Stimulated activated CD8-positive, alpha-beta memory T cell treated with anti-CD3 and anti-CD28 coated beads, Interleukin-15, amount 100 ng/mL, for 48 hours (primary cell): ENCODE measurements at places on chromosomes 2 and 18.

- no peak for DNase-seq
Measured at GRCh38 chr18:65175681-65176080, 575.1 kb upstream of the CDH7 start.

DNA sequence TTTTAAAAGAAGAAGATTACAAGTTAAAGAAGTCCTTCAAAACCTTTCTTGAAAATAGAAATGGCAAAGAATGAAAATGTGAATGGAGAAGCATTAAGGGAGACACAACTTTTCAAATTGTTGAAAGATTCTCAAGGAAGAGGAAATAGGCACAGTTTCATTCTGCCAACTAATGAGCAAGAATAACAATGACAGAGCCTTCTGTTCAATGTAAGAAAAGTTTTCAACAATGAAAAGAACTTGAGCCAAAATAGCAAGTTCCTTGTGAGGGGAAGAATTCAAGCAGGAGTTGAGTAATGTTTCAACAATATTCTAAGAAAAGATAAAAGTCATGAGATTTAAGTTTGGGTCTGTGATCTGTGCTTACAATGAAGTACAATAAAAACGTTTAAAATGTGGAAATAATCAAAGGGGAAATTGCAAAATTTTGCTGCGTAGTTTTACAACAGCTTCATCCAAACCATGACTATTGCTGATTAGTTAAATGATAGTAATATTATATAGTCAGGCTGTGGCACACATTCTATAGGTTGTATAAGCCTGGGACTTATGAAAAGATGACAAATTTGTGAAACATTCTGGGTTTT lies 122.6 kb downstream of the METTL4 start:
- DNase-seq: no peak

- DNase-seq: no peak
Measured at GRCh38 chr2:191783416-191783815, 63.5 kb downstream of the CAVIN2 start.

DNA sequence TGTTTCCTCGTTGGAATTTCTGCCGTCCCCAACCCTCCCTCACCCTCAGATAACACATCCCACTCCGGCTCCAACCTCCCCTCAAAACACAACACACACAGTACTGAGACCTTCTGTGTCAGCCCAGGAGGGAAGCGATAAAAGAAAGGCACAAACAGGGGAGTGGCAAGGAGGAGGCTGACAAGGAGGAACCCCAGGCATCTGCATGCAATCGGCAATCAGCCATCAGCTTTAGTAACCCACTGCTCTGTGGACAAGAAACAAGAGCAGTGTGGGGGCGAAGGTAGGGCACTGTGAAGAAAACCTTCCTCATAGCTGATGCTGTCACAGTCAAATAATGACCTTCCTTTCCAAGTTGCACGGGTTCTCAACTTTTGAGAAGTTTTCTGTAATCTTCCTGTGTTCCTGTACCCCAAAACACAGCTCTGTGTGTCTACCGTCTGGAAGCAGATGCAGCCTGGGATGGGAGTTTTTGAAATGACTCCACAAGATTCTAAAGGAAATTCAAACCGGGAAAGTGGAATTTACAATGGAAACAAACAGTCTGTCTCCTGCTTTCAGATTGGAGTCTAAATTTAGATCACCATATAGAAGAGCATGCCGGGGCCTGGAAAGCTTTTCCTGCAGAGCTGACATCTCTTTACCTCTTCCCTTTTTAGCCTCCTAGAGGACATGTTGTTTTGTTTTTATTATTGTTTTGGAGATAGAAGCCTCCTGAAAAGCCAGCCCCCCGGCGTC lies 16.4 kb upstream of the LPIN2 start:
- no peak for DNase-seq

DNA sequence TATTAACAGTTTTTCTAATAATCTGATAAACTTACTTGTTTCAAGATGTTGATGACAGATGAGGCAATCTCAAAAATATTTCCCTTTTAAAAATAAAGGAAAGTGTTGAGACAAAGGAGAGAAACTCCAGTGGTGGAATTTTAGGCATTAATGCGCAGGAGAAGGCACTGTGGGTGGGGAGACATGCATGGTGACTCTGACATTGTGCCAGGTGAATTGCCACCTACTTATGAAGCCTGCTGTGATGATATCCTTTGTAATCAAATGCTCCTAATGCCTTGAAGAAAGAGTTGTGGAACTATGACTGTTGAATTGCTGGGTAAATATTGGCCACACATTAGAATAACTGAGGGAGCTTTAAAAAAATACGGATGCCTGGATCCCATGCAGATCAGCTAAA lies 101.4 kb downstream of the PLA2R1 start:
- no peak for DNase-seq

DNA sequence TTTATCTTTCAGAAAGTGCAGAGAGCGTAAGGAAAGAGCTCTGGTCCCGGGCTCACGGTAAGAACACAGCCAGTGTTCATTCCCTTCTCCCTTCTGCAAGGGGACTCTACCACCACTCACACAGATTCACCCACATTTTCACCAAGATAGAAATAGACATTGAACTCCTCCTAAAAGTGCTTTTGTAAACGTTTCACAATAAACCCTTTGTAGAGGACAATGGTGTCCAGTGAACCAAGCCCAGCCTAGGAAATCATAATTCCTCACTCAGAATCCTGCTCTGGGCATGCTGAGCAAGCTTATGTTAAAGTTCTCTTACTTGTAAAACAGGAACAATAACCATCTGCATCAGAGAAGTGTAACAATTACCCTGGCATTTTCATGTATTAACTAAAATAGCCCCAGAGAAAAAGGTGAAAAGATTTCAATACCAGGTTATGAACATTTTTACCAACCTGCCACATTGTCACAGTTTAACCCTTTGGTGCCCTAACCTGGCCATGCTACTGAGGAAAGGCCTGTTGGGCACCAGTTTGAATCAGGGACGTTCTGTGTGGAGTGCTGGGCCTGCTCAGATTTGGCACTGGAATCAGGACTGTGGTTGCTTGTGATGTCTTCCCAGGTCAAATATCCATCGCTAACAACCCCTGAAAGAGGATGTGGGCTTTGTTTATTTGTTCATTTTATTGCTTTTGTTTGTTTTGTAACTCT lies 22.5 kb upstream of the NDUFV2 start:
- no peak for DNase-seq

DNA sequence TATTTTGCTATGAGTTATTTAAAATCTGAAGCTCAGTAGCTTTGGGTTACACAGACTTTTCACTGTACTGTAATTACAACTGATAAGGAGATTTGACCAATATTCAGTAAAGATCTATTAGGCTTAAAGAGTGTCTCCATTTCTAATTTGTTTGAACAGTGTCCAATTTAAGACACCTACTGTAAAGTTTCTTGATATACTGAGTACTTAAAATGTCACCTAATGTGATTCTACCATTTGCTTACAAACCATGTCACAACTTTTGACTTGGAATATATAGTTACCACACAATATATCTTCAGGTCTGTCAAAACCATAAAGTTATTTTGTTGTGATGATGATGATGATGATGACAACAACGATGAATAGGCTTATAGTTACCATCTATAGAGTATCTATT lies 228.5 kb upstream of the SMAD7 start:
- DNase-seq: no peak

- DNase-seq: no peak
Measured at GRCh38 chr2:134642938-134643337, 75.9 kb downstream of the TMEM163 start.

DNA sequence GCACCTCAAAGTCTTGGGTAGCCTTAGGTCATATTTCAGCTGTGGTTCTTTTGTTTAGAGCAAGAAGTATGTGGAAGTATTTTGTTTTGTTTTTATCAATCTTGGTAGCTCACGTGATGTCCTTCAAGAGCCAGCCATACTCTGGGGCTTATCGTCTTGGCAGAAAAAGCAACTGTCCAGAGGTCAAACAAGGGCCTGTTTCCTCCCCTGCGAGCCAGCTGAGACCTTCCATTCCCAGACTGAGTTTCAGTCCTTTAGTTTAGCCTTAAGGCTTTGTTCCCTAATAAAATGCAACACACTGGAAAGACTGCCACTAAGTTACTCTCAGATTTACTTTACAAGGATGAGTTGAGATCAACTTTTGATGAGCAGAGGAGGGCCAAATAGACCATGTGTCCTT lies 63.5 kb downstream of the TXNL1 start:
- no peak for DNase-seq

DNA sequence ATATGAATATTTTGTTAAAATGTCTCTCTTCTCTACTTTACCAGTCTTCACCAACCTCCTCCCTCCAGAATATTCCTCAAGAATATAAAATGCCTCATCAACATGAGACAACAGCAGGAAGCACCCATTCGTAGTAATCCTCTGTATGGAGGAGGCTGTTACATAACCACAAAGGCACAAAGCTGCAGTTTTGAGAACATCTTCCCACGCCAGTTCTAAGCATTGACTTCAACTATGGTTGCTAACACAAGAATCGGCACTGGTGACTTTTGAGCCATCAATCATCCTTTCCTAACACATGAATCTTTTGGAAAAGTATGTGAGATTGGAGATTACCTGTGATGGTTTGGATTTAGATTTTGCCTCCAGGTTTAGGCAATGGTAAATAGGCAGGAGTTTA lies 54.9 kb upstream of the CYP1B1 start:
- no peak for DNase-seq

DNA sequence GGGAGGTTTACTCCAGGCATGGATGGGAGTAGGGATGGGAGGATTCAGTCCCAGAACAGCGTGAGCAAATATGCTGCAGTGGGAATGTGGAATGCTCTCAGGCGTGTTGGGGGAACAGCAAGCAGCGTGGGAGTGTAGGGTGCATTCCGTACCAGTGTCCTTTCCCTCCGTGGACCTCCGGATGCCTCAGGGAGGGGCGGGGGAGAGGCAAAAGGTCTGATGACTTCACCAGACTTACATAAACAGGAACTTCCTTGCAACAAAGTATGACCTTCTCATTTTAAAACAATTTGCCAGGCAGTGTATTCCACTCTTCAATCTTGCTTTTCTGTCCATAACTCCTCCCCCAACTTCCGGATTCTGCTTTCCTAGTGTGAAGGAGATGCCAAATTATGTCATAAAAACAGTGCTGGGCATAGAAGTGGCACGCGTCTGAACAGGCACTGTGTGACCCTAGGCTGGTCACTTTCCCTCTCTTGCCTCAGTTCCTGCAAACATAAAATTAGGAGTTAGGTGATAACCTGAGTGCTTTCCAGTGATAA lies 36.9 kb downstream of the RPL37A start:
- no peak for DNase-seq

DNA sequence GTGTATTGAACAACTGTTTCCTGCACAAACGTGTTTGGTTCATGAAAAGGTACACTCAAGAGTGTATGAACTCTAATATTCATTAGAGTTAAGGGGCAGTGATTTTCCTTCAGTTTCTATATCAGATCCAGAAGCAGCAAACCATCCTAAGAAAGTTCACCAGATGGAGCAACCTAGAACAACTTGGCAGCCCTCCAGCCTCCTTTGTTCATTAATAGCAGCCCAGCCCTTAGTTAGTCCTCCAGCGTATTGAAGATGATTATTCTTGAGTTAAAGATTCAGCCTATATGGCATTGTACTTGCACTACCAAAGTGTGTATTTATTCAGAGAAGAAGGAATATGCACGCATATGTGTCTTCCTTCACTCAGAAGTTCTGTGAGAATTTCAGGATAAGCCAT lies 365.5 kb downstream of the SETBP1 start:
- DNase-seq: no peak

- no peak for DNase-seq
Measured at GRCh38 chr18:65725251-65726050, 25.4 kb upstream of the CDH7 start.

DNA sequence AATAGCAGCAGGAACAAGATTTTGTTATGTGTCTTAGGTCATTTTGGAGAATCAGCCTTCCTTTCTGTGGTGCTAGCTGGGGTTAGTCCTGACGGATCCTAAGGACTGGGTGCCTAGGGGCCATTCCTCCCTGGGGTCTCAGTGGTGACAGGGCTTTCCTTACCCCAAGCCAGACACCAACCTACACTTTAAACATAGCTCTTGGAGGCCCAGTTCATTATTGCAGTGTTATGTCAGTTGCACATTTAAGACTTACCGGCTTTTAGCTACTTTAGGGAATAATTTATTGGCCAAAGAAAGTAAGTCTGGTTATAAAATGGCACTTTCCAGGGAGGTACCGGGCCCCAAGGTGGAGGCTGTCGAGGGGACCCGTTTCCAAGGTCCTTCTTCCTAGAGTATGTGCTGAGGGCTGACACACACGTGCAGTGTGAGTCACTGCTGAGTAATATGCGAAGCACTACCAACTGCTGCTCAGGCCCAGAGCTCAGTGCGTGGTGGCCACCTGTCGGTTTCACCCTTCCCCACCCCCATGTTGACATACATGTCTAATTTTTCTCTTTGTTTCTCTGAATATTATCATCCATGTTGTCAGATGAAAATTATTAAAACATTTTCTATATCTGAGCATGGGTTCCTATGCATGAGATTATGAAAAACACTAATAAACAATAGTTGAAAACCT lies 37.0 kb upstream of the GRHL1 start:
- peak; percentile 57 for DNase-seq

- DNase-seq: no peak
Measured at GRCh38 chr2:195579776-195580555, 77.1 kb upstream of the SLC39A10 start.

DNA sequence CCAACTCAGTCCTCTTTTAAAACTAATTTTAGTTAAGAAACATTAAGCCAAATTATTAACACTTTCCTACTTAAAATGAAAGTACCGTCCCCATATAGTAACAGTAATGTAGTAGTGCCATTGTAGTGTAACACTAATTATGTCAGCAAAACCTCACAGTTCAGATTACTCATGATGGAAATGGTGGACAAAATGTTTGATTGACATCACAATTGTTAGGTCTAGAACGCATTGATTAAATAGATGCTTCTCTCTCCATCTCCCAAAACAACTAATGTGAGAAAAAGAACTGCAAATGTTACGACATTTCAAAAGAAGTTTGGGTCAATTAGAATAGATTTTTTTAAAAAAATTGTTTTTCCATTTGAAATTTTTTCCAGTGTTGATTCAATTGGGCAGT lies 1.2 kb upstream of the ATF2 start:
- DNase-seq: no peak

DNA sequence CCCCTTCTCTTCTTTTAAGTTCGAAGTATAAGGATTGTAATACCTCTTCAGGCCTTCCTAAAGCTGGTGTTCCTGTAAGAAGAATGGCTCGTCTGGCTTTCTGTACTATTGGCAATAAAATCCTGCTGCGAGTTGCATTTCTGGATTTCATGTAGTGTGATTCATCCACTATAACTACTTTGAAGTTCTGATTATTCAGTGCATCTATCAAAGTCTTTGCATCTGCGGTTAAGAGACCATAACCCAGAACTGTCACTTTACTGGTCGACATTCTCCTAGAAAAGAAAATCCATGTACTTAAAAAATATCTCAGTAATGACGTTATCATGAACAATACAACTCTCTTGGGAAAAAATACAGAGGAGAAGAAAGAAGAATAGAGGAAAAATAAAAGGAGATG lies 181.1 kb downstream of the ZRANB3 start:
- no peak for DNase-seq

- DNase-seq: peak; percentile 59
Measured at GRCh38 chr2:143128681-143129580, at the start of gene ARHGAP15. Gene ARHGAP15, plus strand, starts transcription at chr2:143129419.
